T-helper 17 cell (primary cell): ENCODE measurements at places on chromosomes 13 and 19.

GRCh38 chr13:112521073-112521685, 66.8 kb downstream of the TUBGCP3 start:
- DNase-seq: no peak

DNA sequence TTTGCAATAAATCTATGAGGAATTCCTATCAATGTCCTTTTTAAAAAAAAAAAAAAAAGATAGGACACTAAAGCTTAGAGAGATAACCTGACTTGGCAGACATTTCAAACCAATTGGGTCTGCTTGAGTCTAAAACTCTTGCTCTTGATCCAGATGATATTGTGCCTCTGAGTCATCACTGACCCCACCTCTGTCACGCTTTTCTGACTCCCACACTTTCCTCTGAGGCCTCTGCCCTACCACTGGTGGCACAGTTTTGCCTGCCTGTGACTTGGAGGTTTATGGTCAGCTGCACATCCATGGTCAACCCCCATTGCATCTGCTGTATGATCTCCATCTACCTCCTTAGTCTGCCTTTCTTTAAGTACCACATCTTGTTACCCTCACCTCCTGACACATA, 328.7 kb downstream of the SPRY2 start:
- no peak for DNase-seq

- peak; percentile 75 for DNase-seq
Measured at GRCh38 chr19:18436671-18437490, 1.1 kb downstream of the ISYNA1 start.

DNA sequence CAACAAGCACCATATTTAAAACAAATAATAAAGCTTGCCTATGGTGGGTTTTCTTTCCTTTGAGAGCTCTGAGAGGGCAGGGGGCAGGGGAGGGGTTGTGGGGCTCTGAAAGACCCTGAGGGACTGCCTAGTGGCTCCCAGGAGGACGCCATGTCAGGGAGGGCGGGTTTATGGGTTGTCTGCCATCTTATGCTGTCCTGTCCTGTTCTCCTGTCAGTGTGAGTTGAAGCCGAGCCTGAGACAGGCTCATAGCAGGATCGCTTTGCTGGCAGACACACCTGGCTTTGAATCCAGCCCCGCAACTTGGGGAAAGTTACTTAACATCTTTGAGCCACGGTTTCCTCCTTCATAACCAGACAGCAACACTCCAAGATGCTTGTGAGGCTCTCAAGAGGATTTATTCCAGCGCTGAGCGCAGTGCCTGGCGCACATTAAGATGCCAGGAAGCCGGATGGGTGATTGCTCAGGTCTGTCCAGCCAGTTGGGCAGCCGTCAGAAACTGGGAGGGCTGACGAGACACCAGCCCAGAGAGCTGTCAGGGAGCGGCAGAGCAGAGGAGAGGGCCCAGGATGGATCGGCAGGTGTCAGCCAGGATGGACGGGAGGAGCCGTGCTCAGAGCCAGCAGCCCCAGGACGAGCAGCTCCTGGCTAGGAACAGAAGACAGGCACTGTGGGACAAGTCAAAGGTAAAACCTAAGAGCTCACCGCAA, 36.8 kb upstream of the C1QTNF9 start:
- no peak for DNase-seq

DNA sequence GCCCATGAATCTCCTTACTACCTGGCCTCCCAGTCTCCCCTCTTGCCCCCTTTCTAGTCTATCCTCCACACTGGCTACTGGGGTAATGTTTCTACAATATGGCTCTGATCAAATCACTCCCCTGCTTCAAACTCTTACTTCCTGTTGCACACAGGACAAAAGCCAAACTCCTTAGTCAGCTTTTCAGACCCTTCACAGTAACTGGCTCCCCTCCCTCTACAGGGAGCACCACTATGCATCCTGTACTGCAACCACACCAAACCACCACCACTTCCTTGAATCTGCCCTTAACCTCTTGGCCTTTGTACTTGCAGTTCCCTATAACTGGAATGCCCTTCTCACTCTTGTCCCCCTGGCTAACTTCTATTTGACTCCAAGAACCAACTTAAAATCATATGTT, 32.2 kb downstream of the DEDD2 start:
- no peak for DNase-seq

DNA sequence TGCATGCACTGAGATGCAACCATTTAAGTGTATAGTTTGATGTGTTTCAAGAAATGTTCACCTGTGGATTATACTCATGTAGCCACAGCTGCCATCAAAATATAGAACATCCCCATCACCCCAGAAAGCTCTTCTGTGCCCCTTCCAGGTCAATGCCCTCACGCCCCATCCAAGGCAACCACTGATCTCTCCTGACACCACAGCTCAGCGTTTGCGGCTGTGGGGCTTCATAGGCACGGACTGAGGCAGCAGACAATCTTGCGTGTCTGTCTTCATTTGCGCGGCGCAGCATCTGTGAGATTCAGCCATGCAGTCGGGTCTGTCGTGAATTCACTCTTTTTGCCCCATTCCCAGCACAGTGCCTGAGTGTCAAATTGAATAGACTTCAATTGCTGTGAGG, 153.8 kb upstream of the UQCRFS1 start:
- DNase-seq: no peak

DNA sequence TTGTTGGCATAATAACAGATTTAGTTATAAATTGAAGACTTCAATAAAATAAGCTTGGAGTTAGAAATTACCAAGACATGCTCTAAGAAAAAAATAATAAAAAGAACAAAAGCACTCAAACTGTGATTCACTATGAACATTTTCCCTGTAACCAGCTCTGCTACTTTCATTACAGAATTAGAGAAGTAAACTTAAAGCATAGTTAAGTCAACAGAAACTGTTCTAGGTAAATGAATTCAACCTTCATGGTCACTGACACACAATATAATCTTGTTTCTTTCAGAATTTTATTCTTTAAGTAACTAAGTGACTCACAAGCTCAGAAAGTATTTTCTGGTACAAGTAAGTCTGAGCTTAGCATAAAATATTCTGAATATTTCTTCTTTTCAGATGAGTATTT, 136.3 kb downstream of the KLF5 start:
- DNase-seq: no peak

- DNase-seq: no peak
Measured at GRCh38 chr13:23876265-23876664, 12.9 kb downstream of the MIPEP start.

- no peak for DNase-seq
Measured at GRCh38 chr13:52118595-52118994, 10.3 kb downstream of the NEK5 start.

- no peak for DNase-seq
Measured at GRCh38 chr19:48654299-48655059, 8.5 kb upstream of the CA11 start.

- DNase-seq: no peak
Measured at GRCh38 chr13:67829641-67830040, 599.5 kb upstream of the PCDH9 start.

- no peak for DNase-seq
Measured at GRCh38 chr13:59527500-59527899, 636.2 kb downstream of the DIAPH3 start.

DNA sequence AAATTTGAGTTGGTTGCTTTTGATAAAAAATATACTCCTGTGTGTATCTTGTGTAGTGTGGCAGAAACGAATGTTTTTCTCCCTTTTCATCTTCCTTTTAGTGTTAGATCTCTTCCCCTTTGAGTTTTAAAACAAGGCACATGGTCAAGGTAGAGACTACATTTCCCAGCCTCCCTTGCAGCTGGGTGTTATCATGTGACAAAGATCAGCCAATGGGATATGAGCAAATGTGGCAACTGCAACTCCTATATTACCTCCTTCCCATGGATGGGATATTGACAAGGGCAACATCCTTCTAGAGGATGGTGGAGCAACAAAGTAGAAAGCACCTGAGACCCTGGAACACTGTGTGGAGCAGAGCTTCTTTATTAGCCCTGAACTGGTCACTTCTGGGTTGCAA, 42.4 kb downstream of the ADGRE3 start:
- no peak for DNase-seq

GRCh38 chr13:44107357-44108121, 227.8 kb downstream of the LACC1 start:
- DNase-seq: no peak

DNA sequence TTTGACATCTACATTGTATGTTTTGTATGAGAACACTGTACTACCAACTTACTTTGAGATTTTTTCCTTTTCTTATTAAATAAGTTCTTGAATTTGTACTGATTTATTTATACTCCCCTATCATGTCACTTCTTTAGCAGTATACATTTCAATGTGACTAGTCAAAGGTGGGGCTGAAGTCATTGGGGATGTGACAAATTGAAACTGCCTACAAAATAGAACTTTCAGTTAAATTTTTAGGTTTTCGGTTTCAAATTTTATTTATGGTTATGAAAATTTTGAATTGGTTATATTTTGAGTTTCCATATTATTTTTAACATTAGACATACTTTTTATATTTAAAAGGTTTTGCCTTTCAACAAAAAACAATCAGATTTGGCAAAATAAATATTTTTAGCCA, 221.6 kb downstream of the NBEA start:
- DNase-seq: no peak

DNA sequence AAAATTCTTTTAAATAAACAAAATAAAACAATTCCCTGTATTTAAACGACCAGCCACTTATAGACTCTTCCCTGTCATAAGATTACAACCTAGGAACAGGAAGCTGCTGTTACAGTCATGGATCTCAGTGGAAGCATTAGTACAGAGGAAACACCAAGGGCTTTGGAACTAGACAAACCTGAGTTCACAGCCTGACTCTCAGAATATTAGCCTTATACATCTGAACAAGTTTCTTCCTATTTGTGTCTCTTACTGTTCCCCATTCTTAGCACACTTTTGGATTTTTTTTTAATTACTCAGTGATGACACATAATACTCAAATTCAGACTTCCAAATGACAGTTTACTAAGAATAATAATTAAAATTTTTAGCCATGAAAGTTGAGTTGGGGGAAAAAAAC, 46.1 kb downstream of the ZDHHC20 start:
- DNase-seq: no peak

DNA sequence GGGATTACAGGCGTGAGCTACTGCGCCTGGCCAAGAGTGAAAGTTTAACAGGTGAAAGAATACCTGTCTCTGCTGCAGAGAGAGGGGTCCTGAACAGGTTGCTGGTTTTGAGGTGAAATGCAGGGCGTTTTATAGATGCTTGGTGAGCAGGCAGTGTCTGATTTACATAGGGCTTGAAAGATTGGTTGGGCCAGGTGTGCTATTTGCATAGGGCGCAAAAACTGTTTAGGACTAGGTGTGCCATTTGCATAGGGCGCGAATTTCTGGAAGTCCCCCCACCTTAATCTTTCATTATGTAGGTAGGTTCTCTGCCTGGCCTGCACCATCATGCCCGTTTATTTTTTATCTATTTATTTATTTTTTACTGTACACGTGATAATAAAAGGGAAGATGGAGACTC, 4.5 kb upstream of the NDUFB7 start:
- DNase-seq: no peak

DNA sequence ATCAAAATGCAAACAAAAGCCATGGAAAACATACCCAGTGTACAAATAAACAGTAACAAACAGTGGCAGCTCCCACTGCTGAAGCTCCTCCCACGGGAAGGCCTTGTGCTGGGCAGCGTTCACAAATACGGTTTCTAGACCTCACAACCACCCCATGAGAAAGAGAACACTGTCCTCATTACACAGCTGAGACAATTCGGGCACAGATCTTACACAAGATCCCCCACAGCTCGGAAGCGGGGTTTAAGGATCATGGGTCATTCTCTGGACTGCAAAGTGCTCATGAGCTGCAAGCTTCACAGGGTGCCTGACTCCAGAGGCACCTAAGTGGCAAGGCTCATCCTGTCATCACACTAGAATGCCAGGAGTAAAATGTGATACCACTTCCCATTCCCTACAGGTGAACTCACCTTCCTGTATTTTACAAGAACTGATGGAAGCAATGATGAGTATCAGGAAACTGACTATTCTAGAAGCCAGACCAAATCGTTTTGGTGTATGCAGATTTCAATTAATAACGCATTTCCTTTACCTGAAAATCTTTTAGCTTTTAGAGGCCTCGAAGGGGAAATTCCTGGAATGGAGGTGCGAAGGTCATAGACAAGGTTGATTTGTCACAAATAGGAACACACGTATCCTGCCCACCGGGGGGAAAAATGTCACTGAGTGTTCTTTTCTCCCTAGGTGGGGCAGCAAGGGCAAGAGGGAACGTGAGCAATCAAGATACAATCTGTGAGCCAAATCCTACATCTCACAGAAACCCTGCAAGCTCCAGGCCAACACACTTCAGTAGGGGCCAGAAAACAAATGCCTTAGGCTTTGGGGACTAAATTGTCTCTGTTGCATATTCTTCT, 41.2 kb downstream of the STK24 start:
- DNase-seq: no peak

DNA sequence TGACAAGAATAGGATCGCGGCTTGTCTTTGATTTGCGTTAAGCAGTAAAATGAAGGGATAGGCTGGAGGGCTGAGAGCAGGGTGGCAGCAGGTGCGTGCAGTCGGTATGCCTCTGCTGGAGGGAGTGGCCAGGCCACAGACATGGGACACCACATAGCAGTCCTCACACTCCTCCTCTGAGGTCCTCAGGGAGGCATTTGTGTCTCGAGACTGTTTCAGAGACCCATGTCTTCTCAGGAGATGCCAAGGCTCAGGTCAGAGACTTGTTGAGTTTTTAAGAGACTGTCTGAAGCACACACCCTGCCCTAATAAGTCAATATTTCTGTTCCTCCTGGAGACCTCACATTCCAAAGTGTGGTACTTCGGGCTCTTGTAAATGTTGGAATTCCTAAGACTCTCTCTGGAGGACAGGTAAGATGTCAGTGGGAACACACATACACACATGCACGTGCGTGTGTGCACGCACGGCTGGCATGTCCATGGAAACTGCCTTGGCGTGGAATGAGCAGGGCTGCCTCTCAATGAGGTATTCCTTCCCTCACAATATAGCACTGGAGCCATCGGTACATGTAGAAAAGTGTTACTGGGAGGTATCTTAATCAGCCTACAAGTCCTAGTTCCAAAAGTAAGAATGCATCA, 46.4 kb downstream of the COL4A2 start:
- DNase-seq: no peak

GRCh38 chr19:7199613-7200533, 94.3 kb downstream of the INSR start:
- DNase-seq: no peak

- no peak for DNase-seq
Measured at GRCh38 chr13:23859455-23859854, 29.7 kb downstream of the MIPEP start.

GRCh38 chr13:20716951-20717350, 13.5 kb downstream of the IL17D start:
- no peak for DNase-seq

- DNase-seq: no peak
Measured at GRCh38 chr13:91417660-91418325, 19.4 kb downstream of the GPC5 start.

- no peak for DNase-seq
Measured at GRCh38 chr19:3466635-3467034, 13.7 kb downstream of the SMIM24 start.

DNA sequence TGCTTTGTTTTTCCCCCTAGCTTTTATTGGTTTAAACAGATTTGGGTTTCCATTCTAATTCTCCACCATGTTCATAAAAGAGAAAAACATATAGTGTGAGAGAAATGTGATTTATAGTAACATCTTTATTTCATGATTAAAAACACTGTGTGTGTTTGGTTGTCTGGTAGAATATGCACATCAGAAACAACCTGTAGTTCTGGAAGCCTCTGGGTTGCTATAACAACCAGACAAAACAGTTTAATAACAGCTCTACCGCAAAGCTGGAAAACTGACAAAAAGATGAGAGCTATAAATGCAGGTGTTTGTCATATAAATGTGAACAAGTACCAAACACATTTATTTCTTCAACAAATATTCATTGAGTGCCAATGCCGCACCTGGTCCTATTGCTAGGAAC, 9.8 kb downstream of the KBTBD6 start:
- no peak for DNase-seq

GRCh38 chr13:98826146-98826545, 73.7 kb upstream of the SLC15A1 start:
- no peak for DNase-seq
